ENCODE measurements at places on chromosomes 2 and 18. TPM values are rescaled to one million over a fixed set of nuclear protein-coding genes. Genes with fewer than 3 reads are reported as not detected.

- no peak for DNase-seq
Measured at GRCh38 chr2:209146682-209147320, 277.0 kb upstream of the MAP2 start.

- no peak for DNase-seq
Measured at GRCh38 chr2:60159519-60159918, 393.9 kb downstream of the BCL11A start.

DNA sequence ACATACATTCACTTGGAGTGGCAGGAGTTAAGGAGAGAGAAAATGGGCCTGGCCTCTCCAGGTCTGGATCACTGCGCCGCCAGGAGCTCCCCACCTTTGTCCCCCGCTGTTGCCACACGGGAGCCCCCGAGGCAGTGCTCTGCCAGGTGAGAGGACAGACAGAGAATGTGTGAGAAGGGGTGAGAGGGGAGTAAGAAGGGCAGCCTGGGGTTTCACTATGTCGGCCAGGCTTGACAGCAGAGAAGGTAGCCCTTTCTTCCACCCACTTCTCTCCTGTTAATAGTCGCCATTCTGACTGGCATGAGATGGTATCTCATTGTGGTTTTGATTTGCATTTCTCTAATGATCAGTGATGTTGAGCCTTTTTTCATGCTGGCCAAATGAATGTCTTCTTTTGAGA, 26.2 kb upstream of the ARHGEF4 start:
- no peak for DNase-seq

- DNase-seq = no peak
Measured at GRCh38 chr18:62784338-62784965, 69.1 kb downstream of the PHLPP1 start.

DNA sequence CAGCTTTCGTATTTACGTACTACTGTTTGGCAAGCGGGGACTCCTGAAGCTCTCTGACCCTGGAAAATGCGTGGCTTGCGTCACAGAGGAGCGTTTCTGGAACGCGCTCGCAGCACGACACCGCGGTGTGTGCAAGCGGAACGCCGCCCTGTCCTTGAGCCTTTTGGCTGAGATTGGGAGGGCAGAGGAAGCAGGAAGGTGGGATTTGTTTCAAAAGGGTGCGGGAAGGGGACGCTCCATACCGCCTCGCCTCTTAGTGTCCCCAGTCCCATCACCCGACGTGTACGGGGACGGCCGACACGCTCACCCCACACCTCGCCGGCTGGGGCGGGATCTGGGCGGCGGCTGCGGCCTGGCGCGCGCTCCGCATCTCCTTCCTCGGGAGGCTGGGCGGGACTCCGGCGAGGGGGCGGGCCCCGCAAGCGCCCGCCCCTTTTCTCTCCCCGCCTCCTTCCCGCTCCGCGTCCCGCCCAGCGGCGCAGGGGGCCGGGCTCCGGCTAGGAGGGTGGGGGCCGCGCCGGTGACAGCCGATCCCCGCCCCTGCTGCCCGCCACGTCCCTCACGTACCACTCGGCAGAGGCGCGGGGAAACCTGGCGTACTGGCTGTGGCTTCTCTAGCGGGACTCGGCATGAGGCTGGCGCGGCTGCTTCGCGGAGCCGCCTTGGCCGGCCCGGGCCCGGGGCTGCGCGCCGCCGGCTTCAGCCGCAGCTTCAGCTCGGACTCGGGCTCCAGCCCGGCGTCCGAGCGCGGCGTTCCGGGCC, at the start of gene PDK1:
Gene PDK1 (plus strand): TSS at position 569 of the 762 bp plus-strand sequence. CDS start 61 bp downstream, at position 630.
- DNase-seq = peak; percentile 92

DNA sequence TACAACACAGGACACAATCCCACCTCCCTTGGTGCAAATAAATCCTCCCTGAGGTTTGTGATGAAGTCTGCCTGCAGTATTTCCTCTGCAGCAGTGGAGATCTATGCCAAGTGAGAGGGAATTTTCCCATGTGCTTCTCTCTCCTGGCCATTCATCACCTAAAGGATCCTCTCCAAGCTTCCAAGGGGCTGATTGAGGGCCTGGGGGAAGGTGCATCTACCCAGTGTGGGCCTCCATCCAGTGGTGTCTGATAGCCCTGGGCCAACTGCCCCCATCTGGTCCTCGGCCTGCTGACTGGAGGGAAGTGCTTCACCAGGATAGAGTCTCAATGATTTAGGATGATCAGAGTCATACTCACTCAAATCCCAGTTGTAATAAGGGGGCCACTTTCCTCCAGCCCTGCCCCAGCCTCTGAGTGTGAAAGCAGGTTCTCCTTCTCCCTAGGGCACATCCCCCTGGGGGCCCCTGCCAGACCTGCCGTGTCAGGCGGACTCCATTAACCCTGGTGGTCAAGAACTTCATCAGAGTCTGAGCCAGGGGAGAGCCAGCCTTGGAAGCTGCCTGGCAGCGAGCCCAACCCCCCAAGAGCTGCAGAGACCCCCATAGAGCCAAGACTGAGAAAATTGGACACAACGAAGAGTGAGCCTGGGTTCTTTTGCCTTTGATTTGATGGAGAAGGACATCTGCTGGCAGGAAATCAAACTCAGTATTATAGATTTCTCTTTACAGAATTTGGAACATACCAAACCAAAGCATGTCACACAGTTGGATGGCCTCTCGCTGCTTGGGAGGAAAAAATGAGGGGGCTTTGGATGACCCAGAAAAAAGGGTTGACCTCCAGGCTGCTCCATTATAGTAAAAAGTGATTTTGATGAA, 509.6 kb downstream of the CMPK2 start:
- no peak for DNase-seq

DNA sequence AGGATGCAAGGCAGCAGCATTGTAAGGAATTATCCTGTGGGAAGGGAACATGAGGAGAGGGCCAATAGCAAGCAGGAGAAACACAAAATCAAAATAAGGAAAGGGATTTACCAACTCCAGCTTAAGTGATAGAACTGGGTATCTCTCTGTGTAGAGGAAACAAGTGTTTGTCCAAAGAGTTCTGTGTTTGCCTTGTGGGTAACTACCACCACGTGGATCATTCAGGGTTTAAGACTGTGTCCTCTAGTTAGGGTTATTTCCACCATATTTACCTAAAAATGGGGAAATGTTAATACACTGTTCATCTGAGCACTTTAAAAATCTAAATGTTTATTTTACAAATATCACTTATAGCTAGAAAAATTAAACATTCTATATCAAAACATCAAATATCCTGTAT, 283.3 kb downstream of the EIPR1 start:
- no peak for DNase-seq

- DNase-seq = no peak
Measured at GRCh38 chr2:77713412-77713811, 191.2 kb upstream of the LRRTM4 start.

DNA sequence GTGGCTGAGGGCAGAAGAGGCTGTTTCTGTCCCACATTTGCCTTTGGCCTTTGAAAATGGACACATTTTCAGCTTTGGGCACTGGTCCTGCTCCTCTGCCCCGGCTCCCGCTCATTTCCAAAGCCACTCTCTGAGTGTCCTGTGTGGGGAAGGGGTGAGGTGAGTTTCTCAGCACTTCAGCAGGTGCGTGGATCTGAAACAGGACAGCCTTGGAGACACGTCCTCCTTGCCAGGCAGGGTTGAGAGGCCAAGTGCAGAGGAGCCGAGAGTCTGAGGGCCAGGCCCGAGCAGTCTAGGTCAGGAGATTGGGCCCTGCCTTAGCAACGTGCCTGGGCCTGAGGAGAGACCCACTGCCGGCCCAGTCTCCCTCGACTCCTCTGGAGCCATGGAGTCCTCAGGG, 21.9 kb upstream of the ALPI start:
- no peak for DNase-seq

DNA sequence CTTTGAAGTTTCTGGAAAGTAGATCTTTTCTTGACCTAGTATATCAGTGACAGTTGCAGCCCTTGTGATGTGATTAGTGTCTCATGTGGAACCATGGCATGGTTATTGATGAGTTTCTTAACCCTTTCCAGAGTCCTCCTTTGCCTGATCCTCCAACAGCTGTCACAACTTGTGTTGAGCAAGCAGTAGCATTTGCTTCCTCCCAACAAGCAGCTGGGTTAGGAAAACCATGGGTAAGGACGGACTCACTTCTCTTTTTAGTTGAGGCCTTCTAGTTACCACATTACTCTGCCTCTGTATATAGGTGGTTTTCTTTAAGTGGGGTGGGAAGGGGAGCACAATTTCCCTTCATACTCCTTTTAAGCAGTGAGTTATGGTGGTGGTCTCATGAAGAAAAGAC, 96.3 kb downstream of the XRCC5 start:
- no peak for DNase-seq

- DNase-seq = no peak
Measured at GRCh38 chr2:20707601-20708000, 40.7 kb downstream of the GDF7 start.

- DNase-seq = no peak
Measured at GRCh38 chr2:238598802-238599530, 172.2 kb downstream of the ASB1 start.

- no peak for DNase-seq
Measured at GRCh38 chr2:45781464-45781811, 130.0 kb downstream of the PRKCE start.

DNA sequence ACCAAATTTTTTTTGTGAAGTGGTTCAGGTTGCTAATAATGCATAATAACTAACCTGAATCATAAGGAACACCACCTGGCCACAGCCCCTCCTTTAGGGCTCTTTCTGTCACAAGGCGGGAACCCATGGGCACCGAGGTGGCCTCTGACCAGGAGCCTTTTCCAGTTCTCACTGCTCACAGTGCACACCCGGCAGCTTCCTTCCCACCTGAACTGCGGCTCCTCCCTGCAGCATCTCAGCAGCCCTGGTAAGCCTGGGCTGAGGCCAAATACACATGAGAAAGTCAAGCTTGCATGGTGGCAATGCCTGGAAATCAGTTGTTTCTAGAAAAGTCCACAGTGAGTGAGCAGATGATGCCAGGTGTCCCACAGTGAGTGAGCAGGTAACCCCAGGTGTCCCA, 77.6 kb upstream of the SNTG2 start:
- DNase-seq = no peak

DNA sequence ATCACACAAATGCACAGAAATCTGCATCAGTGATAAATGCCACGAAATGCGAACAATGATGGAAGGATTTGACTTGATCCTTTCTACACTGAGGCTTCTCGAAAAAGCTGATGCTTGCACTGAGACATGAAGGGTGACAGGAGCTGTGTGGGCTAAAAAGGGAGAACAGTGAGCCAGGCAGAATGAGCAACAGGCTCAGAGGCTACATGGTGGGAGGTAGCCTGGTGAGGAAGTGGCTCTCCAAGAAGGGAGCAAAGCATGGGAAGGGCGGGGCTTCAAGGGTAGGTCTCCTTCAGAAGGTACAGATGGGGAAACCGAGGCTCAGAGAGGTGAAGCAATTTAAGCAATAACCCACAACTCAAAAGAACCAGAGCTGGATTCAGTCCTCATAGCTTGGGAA, 82.4 kb downstream of the TRIM43 start:
- DNase-seq = no peak

DNA sequence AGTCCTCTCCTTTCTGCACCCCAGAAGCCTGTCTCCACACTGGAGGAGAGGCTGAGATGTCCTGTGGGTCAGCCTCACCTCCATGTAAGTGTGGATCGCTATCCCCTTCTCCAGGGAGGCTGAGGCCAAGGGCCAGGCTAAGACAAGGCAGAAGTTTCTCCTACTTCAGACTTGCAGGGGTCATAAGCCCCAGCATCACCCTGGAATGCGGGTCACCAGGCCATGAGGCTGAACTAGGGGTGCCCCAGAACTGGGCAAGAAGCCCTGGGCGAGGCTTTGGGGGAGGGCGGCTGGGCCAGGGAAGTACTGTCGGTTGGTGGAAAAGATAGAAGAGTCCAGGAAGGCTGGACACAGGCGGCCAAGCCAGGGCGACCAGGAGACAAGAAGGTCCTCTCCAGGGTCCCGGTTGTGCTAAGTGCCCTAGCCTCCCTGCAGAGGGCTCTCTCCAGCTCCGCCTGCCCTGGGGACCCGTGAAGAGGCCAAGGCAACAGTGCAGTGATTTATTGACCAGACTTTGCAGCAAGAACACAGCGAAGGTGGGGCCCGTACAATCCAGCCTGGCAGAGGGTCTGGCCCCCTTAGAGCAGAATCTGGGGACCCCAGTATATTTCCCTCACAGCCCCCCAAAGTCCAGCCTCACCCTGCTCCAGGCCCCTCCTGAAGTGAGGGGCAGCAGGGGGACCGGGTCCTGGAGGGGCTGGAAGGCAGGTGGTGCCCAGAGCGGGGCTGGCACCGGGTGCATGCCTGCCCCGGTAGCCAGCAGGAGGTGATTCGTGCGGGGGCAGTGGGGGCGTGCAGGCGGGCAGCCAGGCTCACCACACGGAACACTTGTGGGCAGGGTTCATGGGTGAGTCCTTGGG, 8.1 kb downstream of the ECEL1 start:
- no peak for DNase-seq

DNA sequence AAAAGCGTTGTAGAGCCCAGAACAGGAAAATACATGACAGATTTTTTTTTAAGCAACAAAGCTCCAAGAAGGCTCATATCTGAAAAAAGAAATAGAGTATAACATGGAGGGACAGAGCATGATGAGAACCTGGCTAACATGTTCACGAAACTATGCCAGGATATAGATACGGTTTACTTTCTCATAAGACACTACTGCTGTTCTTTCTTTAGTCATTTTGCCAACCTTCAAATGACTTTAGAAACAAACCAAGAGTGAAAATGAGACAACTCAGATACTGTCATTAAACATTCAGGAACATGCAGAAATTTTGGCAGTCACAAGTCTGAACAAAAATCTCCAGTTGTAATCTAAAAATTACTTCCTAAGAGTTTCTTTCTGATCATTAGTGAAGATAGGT, 14.3 kb downstream of the LPIN2 start:
- DNase-seq = no peak

- DNase-seq = no peak
Measured at GRCh38 chr2:134549104-134549503, 169.7 kb downstream of the TMEM163 start.

The LTBP1 gene
- total RNA-seq = 12.5 TPM

The DYSF gene
- total RNA-seq = 0.18 TPM

The SMYD1 gene
- total RNA-seq = not detected

The FSHR gene
- total RNA-seq = not detected

The RAPGEF4 gene
- not detected for total RNA-seq

The CDKL4 gene
- total RNA-seq = 1.6 TPM

The CKAP2L gene
- total RNA-seq = 7.7 TPM

The GAREM2 gene
- 12.8 TPM for total RNA-seq

Measured in G401 (cell line).